ENCODE measurements at places on chromosomes 6 and 20. TPM values are rescaled to one million over a fixed set of nuclear protein-coding genes. Genes with fewer than 3 reads are reported as not detected.

DNA sequence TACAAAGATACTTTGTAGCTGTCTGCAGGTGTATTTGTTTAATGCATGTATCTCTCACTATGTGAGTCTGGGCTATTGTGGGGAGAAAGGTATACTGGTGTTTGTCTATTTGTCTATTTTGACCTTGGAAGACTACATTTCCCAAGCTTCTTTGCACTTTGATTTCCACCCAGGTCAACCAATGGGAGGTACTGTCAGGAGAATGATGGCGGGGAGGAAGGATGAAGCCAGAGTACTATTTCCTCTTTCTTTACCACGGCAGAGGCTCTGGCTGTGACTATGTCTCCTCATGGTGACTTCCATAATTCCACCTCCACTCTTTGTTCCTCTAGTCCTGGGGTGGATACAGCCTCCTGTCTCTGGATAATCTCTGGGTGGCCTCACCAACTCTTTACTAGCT lies 23.1 kb downstream of the LBP start:
- DNase-seq = no peak

The RBM24 gene
- total RNA-seq = 6.1 TPM

DNA sequence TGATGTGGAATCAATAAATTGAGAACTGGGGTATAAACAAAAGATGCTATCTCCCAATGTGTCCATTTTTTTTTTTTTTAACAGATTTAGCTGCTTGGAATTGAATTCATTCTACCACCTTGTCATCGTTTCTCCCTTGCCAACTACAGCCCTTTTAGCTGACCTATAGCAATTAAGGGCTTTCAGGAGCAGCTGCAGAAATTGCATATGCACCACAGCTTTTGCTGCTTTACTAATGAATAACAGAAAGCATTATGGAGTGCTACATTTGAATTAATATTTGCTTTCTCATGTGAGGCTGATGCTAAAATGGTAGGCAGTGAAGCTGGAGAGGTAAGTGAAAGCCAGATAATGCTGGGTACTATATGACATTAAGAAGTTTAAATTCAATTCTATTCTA lies 5.7 kb downstream of the SESN1 start:
- no peak for DNase-seq

The SLC17A2 gene
- not detected for total RNA-seq

DNA sequence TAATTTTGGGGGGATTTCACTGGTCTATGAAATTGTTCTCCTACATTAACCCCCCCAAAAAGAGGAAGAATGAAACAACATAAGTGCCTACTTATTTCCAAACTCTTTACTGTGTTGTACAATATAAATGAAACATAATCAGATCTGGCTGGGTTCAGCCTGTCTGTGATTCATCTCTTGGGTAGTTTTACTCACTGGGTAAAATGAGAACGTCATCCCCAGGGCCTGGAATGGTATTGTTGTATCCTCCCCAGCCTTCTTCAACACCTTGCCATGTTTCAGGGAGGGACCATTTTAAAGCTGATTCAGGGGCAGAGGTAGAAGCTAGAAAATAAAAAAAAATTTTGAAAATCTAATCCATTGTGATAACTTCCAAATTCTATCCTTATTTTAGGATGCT lies 256.7 kb downstream of the PKHD1 start:
- DNase-seq = no peak

The AHCY gene
- total RNA-seq = 37.9 TPM

The PET117 gene
- total RNA-seq = 8.0 TPM

The CTCFL gene
- not detected for total RNA-seq

The CLVS2 gene
- not detected for total RNA-seq

The EYS gene
- not detected for total RNA-seq

The SIRPD gene
- total RNA-seq = 0.42 TPM

GRCh38 chr6:25232479-25232878 lies 46.7 kb upstream of the CARMIL1 start:
- DNase-seq = peak; percentile 78

- DNase-seq = peak; percentile 65
Measured at GRCh38 chr6:18155864-18156421, 721 bp downstream of the KDM1B start.

Data from aorta (tissue), 5 donors.